ENCODE measurements at places on chromosomes 16 and 17. TPM values are rescaled to one million over a fixed set of nuclear protein-coding genes. Genes with fewer than 3 reads are reported as not detected.

CCL14 gene
- total RNA-seq, result 18.2 TPM

ALOX15B gene
- 57.3 TPM for total RNA-seq

CCL16 gene
- total RNA-seq, result not detected

MSRB1 gene
- 28.4 TPM for total RNA-seq

ADAP2 gene
- total RNA-seq, result 22.5 TPM

TAC4 gene
- not detected for total RNA-seq

TSNAXIP1 gene
- total RNA-seq, result 1.4 TPM

PPP1R27 gene
- total RNA-seq, result 1.3 TPM

- DNase-seq, result peak; percentile 90
Observed at GRCh38 chr17:82030470-82031302, 792 bp upstream of the RAC3 start.

DNA sequence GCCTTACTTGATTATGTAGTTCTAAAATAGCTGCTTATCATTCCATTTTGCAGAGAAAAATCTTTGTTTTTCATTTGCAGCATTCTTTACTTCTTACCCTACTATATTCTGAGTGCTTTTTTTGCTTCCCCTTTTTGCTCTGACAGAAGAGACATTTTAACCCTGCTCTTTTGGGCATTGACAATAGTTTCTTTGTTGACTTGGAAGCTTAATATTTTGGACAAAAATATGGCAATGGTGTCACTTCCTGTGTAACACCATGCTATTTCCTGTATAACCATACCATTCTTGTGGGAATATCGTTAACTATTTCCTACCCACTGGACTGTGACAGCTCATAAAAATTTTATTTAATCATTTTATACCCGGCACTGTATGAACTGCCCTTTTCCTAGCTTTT is 747.1 kb downstream of the CDH8 start:
- no peak for DNase-seq

DNA sequence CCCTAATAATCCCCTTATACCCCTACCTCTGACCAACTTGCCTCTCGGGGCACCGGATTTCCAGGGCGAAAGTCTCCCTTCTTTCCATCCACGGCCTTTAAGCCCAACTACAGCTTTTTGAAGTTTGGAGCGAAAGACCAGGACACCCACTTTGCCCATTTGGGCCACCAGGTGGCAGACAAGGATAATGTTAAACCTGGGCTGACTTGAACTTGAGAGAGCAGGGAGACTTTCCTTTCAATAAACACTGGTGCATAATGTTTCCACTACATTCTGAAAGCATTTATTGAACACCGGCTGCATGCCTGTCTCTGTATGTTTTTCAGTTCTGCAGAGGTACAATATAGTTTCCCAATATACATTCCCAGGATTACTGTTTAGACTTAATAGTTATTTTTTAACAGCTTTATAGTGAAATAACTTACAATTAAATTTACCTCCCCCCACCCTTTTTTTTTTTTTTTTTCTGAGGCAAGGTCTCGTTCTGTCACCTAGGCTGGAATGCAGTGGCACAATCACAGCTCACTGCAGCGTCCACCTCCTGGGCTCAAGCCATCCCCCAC is 6.9 kb upstream of the CES3 start:
- DNase-seq, result no peak

DNA sequence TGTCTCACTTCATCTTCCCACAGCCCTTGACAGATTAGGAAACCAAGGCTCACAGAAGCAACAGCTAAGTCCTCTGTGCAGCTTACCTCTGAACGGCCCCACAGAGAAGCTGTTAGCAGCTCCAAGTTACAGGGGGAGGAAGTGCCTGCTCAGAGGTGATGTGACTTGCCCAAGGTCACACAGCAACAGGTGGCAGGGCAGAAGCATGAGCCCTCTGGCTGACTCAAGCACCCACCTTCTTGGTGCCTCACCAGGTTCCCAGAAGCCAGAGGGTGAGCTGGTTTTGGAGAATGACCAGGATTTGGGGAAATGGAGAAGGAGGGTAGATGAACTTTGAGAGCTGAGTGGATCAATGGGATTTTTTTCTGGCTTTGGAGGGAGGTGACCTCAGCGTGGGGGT is 14.0 kb upstream of the RAI1 start:
- no peak for DNase-seq

- DNase-seq, result no peak
Observed at GRCh38 chr16:79181419-79181818, 419.1 kb downstream of the MAF start.

DNA sequence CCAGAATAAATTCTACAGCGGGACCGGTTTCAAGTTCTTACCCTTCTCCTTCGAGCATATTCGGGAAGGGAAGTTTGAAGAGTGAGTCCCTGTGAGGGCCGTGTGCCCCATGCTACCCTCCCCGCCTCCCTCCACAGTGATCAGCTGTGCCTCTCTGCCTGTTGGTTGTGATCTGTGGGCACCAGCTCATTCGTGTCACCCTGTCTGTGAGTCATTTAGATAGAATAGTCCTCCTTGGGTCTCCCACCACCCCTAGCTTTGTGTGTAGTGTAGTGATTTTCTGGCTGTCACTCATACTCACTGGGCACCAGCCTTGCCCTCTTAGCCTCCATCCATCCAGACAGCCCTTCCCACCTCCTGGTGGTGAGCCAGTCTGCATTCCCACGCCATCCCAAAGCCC is 15.0 kb upstream of the NAGLU start:
- DNase-seq, result no peak

DNA sequence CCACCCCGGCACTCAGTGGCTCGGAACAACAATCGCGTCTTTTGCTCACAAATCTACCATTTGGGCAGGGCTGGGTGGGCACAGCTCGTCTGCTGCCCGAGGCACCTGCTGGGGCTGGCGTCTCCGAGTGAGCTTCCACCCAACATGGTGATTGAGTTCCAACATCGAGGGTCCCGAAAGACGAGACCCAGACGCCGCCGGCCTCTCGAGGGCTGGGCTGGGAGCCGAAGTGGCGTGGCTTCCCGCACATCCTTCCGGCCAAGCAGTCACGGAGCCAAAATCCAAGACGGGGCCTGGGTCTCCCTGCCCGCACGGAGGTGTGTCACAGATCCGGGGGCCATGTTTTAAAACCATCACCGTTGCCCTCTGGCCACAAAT is 7.5 kb upstream of the ZFPM1 start:
- DNase-seq, result no peak

- DNase-seq, result no peak
Observed at GRCh38 chr16:11386791-11387546, 41.7 kb downstream of the RMI2 start.

DNA sequence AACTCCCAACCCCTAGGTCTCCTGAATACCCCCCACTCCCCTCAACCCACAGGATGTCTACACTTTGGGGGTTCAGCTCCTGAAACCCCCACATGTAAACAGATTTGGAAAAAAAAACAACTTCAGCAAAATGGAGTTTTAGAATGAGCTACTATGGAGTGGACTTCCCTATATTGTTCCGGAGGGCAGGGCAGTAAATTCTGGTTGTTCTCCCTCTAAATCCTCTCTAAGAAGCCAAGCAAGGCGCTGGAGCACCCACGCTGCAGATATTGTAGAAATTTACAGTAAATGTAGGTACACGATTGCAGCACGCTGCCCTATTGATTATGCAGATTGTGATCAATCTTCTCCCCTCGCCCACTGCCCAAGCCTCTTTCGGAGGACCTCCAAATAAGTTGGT is 8.5 kb upstream of the ZFHX3 start:
- no peak for DNase-seq
